ENCODE measurements at places on chromosomes 3 and 15.

GRCh38 chr3:110894574-110894973 is 177.0 kb upstream of the NECTIN3 start:
- no peak for DNase-seq

DNA sequence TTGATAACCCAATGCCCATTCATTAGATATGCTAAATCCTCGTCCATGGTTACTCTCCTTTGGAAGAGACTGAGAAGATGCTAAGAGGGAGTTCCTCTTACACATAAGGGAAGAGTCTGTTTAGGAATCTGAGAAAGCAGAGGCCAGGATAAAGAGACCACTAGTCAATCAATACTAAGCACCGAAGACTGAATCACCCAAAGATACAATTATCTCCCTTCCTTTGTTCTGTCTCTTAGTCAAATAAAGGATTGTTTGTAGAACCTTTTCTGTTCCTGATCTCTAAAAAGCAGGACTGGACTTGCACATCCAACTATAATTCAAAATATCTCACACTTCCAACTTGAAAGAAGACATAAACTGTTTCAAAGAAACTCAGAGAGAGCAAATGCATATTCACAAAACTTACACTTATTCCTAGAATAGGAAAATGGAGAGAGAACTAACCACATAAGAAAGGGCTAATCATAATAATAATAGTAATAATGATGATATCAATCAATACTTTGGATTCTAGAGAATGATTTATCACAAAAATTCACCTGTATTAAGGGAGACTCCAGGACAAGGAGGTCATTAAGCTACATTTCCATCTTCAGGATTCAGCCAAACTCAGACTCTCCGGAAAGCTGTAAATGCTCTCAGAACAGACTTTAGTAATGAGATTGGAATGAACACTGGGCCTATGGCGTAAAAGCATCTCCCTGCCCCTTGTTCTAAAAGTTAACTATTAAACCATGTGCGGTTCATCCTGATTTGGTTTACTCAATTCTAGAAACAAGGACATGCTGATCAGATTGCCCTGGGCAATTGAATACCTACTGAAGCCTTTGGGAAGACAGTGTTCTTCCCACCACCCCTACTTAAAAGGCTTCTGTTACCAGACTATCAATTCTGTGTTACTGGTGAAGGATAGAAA is 401.5 kb downstream of the ZBTB20 start:
- DNase-seq: no peak

GRCh38 chr15:81484086-81484955 is 110.3 kb upstream of the TMC3 start:
- no peak for DNase-seq

DNA sequence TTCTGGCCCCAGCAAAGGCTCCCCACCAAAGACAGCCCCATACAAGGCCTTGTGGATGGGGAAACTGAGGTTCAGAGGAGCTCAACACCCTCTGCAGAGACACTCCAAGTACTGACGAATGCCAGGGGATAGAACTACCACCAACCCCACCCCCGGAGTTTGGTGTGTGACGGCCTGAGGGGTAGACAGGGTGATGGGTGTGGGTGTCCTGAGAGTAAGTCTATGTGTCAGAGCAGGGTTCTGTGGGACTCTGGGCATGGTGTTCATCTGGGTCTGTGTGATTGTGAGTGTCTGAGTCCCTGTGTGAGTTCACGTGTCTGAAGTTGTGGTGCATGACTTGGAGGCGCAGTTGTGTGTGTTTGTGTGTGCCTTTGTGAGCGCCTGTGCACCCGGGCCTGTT is 7.4 kb downstream of the PTH1R start:
- DNase-seq: no peak

DNA sequence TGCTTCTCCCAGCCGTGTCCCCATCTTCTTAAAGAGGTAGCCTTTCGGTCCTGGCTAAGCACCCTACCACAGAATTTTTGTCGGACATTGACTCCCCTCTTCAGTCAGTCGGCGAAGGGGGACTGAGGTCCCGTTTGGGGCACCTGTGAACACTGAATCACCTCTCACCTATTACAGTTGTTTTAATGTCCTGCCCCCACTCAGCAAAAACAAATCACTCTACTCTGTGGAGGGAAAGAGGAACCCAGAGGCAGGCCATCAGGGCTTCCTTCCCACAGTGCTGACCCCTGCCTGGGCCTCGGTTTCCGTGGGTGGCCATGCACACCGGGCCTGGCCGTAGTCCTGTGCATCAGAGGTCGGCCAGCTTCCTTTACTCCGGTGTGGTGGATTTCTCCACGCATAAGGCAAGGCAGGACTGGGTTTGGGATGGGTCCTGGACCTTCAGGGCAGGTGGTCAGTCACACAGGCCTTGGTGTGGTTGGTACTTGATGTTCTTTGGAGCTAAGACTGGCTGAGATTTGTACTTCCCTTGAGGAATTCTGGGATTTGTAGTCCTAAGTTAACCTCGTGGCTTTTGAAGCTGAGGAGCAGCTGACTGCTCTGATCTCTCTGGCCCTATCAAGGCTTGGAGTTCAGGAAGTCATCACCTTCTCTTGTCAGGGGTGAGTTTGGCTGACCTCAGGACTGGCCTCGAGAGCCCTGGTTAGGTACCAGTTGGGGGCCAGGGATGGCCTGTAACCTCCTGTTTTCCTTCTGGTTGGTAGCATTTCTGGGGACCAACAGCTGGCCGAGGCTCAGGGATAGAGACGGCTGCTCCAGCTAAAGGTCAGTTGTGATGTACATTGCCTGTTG is 627 bp upstream of the FAM131A start:
- no peak for DNase-seq

GRCh38 chr15:86300390-86301125 is 220.9 kb downstream of the AGBL1 start:
- no peak for DNase-seq

- DNase-seq: no peak
Observed at GRCh38 chr3:156691920-156692319, 17.5 kb downstream of the TIPARP start.

GRCh38 chr15:69805248-69805953 is 292.3 kb downstream of the TLE3 start:
- no peak for DNase-seq

DNA sequence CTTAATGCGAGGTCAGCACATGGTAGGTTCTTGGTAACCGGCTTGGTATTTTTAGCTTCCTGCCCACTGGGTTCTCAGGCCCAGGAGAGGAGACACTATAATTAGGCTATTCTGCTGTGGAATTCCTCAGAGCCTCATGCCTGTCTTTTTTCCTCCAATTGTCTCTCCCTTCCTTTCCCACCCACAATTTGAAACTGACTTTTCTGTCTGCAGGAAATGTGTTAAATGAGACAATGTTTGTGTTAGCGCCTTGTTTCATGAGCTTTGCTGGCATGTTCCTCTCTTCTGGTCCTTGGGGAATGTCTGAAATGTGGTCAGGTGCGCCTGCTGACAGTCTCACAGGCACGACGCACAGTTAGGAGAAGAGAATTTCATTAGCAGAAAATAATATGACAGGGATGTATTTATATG is 223.6 kb upstream of the CTNNB1 start:
- no peak for DNase-seq

DNA sequence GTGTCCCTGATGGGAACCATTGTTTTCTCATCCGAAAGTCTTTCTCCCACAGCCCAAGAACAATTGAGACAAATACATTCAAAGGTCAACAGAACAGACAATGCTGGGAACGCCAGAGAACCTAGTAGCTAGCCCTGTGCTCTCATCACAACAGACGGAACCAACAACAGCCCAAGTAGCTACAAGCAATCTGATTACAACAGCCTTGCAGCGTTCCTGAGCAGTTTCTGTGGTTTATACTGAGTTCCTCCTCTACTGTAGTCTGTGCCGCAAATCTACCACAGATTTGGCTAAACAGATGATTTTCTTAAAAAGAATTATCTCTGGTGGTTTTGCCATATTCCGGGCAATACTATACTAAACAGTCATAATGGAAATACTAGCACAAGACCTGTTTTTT is 435.6 kb downstream of the MECOM start:
- DNase-seq: no peak

- no peak for DNase-seq
Observed at GRCh38 chr3:177478170-177478867, 281.0 kb upstream of the TBL1XR1 start.

DNA sequence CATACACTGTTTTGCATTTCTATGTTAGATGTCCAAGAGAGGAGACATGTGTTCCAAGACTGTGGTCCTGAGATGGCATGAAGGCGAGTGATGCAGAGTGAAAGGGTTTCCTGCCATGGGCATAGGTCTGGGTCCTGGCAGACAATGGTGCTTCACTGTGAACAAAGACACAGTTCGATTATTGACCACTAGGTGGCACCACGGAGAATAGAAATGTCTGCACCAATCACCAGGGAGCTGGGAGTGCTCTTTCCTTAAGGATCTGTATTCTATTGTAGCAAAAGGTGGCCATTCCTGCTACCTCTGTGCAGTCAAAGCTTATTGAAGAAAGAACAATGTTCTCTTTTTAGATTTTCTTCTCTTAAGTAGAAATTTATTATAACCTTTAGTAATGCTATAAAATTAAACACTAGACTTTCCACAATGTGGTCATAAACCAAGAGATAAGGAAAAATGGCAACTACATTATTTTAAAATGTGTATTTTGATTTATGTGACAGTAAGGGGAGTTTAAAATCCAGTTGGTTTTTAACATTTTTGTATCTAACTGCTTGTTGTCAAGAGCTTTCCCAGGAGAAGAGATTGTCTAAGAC is 88.7 kb downstream of the GABRG3 start:
- no peak for DNase-seq

GRCh38 chr15:63366451-63366850 is 15.2 kb downstream of the CA12 start:
- no peak for DNase-seq

GRCh38 chr3:171873580-171873979 is 30.4 kb downstream of the TMEM212 start:
- no peak for DNase-seq

GRCh38 chr3:179330438-179330837 is 7.6 kb downstream of the ZNF639 start:
- no peak for DNase-seq

GRCh38 chr3:45273681-45274515 is 47.8 kb upstream of the TMEM158 start:
- DNase-seq: no peak

DNA sequence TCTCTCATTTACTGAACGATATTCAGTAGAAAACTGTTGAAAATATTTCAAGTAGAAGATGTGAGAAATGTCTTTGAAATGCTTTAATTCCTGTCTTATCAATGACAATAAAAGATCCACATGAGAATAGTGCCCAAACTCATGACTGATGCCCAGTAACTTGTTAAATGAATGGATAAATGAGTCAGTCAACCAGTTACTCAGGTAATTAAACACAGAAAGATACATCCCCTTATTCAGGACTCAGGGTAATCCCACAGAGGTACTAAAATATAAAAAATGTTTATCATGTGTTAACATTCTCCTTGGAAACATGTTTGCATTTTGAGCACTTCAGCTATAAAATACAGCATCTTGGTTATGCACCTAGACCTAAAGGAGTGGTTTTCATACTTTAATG is 169.5 kb downstream of the MBNL1 start:
- DNase-seq: no peak

GRCh38 chr3:142088522-142088921 is 60.8 kb downstream of the TFDP2 start:
- DNase-seq: no peak

- no peak for DNase-seq
Observed at GRCh38 chr3:5312290-5312689, 124.8 kb downstream of the EDEM1 start.

DNA sequence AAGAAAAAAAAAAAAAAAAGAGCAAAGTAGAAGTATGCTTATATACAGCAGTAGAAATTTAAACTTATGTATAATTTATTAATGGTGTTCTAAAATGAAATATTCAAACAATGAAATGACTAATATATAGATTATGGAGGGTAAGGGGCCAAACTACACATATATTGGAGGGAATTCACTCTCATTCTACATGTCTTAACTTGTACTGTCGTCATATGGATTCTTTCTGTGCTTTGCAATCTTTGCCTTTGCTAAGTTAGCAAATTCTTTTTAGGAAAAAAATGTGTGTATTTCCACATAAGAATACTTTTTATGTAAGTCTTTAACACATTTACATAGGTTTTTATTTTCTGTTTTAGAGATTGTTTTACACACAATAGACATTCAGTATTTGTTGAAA is 118.9 kb upstream of the MBNL1 start:
- DNase-seq: no peak

DNA sequence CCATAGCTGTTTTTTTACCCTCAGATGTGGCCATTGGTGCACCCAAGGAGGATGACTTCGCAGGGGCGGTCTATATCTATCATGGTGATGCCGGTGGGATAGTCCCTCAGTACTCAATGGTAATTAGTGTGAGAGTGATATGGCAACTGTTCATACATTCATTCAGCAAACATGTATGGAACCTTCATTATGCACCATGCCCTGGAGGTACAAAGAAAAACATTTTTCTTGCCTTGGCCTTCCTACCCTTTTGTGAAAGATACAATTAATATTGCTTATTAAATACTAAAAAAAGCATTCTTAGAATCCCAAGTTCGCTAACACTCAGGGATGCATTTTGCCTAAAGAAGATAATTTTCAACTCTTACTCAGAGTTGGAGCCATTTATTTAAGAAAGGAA is 342.4 kb upstream of the CTDSPL start:
- DNase-seq: no peak

Measured in cortex of kidney (tissue), 1 donor.